ENCODE measurements at places on chromosomes 12 and 14.

DNA sequence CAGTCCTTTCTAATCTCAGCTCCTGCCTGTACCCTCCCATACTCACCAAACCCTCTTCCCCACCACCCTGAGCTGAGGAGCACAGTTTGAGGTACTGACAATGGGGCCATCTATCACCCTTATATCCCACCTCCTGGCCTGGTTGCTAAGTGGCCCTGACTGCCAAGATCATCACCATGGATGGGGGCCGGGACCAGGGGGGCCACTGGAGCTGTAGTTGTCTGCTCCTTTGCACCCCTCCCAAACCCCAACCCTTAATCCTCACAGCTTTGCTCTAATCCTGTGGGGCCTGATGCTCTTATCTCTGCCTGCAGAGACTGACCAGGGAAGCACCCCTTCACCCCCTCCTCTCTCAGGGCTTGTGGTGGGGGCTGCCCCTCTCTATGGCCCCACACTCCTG, 395 bp upstream of the GNB3 start:
- DNase-seq: no peak

DNA sequence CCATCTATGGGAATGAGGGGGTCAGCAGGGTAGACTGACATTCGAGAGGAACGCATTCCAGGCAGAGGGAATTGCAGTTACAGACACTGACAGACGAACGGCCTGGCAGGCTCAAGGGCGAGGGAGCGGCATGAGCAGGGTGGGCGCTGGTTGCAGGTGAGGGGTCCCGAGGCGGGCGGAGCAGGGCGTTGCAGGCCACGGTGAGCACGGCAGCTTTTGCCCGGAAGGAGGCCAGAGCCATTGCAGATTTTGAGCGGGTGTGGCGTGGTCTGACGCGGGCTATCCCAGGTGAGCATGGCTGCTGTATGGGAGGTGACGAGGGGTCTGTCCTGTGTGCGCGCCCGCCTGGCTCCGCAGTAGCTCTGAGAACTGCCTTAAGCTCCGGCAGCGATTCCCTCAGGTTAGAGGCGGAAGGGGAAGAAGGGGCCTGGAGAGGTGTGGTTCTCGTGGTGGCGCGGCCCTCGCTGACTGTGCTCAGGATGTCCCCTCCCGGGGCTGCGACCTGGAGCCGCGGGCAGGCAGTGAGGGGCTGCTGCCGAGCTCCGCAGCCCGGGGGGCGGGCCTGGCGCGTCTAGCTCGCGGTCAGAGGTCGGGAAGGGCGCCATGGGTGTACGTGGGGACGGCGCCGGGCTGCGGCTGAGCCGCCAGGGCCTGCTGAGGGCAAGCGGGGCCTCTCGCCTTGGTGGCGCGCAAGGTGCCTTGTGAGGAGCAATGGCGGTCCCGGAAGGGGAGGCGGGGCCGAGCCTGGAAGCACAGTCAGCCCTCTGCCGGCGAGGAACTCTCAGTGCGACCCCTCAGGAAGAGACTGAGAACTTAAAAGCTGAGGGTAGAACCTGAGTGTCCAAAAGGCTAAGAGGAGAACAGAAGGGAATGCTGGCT, 177.1 kb downstream of the CACNA1C start:
- no peak for DNase-seq

DNA sequence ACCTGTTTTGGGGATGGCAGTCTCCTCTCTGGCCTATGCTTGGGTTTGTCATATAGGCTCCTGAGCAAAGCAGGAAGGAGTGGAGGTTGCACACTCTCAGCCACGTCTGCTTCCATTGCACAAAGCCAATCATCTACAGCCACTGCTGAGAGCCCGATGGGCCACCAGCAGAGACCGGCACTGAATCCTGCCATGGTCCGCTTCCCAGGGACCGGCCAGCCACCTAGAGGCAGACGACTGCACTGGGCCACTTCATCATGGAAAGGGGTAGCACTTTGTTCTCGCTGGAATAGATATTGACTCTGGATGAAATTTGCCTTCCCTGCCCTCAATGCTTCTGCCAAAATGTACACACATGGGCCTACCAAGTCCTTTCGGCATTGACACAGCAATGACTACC, 22.3 kb downstream of the DLK1 start:
- DNase-seq: no peak

DNA sequence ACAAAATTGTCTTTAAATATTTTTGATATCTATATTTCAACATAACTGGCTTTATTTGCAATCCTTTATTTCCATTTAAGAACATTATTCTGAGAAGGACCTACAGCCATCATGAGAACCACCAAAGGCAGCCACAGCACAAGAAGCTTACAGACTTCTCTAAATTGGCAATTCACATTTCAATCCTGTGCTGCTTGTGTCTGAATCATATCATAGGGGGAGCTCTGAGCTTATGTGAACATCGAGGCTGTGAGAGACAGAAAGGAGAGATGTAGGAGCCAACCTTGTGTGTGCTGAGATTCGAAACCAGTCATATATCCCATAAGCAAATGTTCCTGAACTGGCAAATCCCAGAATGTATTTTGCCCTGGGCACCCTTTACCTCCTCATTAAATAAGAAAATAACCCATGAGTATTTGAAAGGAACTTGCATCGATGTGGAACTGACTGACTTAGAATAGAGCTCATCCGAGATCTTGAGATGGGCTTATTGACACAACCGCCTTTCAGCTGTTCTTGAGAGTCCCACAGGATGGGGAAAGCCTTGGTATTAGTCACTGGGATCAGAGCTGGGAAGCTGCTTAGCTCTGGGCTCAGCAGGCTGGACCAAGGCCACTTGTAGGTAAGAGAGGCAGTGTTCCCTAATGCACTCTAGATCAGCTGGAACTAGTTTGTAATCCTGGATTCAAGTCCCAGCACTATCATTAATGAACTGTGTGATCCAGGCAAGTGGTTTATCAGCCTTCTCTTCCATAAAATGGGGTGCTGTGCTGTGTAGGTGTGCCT, 329.8 kb downstream of the CACNA1C start:
- DNase-seq: no peak

DNA sequence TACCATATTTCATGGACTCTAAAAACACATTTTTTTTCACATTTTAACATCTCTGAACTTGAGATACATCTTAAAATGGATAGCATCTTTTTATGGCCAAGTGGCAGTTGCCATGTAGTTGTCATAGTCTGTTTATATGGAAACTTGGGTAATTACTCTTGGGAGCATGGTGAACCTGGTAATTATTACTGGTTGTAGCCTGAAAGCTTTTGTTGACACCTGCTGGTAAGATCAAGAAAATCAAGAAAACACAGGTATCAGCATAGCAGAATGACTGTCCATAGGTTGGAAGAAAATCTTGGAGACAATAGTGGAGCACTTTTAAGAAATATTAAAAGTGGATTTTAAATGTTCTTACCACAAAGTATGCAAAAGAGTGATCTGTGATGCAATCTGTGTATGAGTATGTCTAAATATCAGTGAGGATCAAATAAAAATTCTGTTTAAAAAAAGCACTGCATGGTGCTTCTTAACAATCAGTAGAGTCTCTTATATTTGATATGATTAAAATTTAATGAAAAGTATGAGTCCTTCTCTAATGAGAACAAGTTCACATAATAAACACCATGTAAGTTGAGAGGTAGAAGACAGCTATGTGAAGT, 44.2 kb downstream of the TTC8 start:
- no peak for DNase-seq

- DNase-seq: no peak
Observed at GRCh38 chr14:47674148-47674542, 1.3 kb downstream of the MDGA2 start.

DNA sequence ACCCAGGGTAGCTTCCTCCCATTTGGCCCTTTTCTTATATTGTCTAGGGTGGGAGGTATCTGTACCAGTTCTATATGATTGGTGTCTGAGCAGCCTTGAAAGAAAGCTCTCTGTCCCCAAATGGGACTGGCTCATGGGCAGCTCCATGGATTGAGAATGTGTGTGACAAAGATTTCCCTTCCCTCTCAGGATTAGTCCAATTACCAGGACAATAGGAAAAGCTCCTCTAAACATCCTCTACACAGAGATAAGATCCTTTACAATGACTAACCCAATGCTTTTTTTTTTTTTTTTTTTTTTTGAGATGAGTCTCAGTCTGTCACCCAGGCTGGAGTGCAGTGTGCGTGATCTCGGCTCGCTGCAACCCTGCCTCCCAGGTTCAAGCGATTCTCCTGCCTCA, 112.1 kb downstream of the SLC35F4 start:
- no peak for DNase-seq

- DNase-seq: no peak
Observed at GRCh38 chr12:131366261-131366871, 344.5 kb upstream of the SFSWAP start.

DNA sequence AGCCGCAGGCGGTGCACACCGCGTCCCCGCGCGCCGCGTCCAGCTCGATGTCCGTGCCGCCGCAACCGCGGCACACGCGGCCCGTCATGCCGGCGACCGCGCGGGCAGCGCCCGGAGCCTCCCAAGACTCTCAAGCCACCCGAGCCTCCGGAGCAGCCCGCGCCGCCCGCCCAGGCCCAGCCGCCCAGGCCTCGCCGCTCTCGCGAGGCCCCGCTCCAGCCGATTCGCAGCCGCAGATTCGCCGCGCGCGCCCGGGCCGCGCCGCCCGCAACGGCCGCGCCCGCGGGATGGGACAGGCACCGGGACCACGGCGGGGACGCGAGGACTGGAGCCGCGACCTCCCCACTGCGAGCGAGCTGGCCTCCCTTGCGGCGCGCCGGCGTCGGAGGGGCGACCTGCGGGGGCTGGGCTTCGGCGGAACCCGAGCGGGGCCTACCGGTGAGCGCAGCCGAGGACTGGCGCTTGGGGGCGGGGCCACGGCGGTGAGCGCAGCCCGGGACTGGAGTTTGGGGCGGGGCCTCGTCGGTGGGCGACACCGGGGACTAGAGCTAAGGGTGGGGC, at the start of gene BRF1:
BRF1 (minus strand) TSS at position 460 of the 561 bp plus-strand sequence; CDS start at position 88, 372 bp downstream.
- DNase-seq: peak; percentile 97

DNA sequence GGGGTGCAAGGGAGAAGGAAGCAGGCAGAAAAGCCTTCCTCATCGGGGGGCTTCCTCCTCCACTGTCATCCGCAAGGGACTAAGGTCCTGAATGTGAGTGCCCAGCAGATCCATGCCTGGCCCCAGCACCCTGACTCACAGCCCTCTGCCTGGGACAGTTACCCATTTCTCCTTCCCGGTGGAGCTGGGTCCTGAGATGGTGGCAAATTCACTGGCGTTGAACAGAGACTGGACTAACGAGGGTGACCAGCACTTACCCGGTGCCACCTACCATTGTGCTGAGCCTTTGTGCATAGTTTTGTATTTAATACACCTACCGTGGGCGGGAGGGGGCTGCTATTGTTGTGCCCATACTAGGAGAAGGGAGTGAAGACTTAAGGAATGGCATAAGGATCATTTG, 30.9 kb upstream of the PLEKHG6 start:
- no peak for DNase-seq

GRCh38 chr12:104638218-104638850, 181.6 kb downstream of the CHST11 start:
- DNase-seq: no peak

DNA sequence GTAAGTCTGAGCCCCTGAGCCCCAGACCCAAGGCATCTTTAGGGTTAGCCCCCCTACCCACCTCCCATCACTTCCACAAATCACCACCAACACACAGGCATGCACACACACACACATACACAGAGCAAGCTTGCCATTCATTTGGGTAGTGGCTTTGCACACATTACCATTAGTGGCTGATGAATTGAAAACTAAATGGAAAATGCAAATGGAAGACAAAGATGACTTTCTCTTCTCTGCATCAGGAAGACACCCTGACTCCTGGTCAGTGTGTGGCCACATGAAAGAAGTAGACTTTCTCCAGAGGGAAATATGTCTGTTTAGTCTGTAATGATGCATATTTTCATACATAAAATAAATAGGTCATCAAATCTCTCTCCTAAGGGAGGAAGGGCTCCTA, 55.2 kb downstream of the CCDC60 start:
- DNase-seq: no peak

DNA sequence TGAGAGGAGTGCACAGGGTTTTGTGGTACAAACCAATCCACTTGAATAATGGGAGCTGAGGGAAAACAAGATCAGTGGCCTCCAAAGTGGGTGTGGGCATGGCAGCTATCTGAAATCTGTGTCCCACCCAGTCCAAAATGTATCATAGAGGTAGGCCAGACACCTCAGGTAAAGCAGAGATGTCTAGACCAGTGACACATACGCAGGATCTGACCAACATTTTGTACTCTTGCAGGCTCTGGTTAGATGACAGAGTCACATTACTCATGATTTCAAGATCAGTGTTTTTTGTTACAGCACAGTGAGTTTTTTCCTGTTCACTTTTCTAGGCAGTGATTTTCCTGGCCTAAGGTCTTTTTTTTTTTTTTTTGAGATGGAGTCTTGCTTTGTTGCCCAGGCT, 211.8 kb downstream of the PCNX1 start:
- no peak for DNase-seq

DNA sequence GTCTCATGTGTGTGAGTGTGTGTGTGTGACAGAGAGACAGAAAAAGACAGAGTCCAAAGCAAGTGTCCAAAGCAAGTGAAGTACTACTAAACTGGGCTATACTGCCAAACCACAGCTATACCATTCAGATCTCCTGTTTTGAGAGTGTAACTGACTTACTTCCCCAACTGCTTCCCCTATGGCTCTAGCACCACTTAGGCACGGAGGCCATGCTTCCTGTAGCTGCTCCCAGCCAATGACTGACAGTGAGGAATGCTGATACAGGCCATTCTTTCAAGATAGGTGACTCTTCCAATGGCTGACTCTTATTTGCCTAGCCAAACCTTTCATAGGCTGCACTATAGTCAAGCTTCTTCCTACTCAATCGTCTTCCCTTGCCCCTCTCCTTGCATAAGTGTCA, 393.2 kb downstream of the BCAT1 start:
- no peak for DNase-seq

DNA sequence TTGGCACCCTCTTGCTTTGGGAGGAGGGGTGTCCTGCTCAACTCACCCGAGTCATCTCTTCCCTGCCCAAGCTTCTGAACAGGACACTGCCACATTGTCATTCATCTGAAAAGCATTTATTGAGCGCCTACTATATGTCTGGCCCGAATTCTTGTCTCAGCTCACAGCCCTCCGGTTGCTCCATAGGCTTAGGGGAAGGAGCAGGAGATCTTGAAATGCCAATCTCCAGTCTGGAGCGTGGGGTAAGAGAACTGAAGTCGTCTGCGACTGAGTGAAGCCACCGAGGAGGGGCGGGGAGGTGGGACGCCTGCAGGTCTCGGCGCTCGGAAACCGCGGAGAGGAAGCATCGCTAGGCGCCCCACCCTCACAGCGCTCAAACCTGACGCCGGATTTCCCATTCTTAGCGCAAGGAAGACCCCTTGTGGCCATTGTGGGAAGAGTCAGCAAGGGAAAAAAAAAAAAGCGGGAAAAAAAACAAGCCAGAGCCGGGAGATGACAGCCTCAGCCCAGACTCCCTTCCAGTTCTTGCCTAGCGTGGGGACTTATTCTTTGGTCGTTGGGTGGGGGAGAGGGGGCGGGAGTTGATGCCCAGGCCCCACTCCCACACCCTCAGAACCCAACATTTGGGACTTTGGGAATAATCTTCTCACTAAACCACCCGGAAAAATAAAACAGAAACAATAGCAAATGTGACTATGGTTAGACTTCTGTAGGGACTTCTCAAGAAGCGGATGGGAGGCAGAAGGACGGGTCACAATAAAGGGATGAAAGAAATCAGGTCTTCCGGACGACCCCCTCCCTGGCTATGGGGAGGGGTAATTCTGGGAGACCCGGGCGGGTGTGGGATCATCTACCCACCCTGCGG, 28.2 kb upstream of the SMUG1 start:
- peak; percentile 89 for DNase-seq

Data from activated CD8-positive, alpha-beta T cell treated with anti-CD3 and anti-CD28 coated beads, Interleukin-2, amount 10 ng/mL, durations not matched to agents 7 days and 5 days (primary cell).